ENCODE measurements at places on chromosomes 6 and 20.

DNA sequence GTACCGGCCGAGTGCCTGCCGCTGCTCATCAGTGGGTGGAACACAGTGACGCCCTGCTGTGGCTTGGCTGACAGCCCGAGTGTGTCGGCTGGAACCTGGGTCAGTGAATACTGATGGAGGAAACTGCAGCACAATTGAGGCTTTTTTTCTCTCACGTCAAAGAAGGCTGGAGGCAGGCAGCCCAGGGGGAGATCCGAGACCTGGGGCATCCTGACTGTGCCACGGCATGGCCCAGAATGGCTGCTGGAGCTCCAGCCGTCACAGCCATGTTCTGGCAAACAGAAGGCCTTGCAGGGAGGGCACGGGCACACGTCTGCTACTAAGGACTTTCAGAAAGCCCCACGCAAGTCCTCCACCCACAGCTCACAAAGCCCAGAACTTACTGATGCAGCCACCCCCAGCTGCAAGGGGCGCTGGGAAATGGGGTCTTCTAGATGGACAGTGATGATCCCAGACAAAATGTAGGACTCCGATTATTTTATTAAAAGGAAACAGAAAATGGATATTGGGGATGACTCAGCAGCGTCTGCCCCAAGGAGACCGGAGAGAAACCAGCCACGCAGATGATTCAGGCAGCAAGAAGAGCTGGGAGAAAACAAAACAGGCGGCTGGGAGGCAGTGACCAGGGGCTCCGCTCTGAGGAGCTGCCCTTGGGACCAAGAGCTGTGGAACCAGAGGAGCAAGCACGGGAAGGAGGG, 140.0 kb downstream of the TAF4 start:
- peak; percentile 94 for DNase-seq

DNA sequence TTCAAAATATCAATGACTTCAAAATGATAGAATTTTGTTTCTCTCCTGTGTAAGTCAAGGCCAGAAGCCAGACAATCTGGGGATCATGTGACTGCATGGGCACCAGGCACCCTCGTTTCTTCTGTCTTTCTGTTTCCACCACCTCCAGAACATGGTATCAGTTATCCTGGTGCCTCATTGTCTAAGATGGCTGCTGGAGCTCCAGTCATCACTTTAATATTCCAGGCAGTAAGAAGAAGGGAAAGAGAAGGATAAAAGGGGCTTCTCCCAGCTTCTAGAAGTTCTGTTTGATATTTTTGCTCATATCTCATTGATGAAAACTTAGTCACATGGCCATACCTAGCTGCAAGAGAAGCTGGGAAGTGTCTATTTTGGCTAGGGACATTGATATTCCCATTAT, 25.7 kb downstream of the ZNF341 start:
- no peak for DNase-seq

DNA sequence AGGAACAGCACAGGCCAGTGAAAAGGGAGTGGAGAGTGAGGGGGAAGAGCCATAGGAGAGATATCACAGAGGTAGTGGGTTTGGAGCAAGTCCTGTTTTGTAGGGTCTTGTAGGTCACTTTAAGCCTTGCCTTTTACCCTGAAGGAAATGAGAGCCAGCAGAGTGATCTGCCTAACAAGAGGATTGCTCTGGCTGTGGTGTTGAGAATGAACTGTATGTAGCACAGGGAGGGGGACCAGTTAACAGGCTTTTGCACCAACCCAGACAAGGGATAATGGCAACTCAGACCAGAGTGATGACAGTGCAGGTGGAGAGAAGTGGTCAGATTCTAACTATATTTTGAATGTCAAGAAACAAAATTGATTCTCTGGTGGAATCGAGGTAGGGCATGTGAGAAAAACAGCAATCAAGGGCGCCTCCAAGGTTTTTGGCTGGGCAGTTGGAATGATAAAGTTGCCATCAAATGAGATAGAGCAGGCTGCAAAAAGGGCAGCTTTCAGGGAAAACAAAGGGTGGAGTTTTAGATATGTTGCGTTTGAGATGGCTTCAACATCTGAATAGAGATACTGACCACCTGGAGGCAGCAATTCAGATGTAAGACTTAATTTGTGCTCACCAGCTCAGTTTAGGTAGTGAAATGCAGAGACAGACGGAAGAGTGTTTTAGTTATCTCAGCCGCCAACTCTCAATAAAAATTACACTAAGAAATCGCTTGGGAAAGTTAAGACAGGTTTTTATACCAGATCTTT, 134.4 kb upstream of the BTBD3 start:
- no peak for DNase-seq

DNA sequence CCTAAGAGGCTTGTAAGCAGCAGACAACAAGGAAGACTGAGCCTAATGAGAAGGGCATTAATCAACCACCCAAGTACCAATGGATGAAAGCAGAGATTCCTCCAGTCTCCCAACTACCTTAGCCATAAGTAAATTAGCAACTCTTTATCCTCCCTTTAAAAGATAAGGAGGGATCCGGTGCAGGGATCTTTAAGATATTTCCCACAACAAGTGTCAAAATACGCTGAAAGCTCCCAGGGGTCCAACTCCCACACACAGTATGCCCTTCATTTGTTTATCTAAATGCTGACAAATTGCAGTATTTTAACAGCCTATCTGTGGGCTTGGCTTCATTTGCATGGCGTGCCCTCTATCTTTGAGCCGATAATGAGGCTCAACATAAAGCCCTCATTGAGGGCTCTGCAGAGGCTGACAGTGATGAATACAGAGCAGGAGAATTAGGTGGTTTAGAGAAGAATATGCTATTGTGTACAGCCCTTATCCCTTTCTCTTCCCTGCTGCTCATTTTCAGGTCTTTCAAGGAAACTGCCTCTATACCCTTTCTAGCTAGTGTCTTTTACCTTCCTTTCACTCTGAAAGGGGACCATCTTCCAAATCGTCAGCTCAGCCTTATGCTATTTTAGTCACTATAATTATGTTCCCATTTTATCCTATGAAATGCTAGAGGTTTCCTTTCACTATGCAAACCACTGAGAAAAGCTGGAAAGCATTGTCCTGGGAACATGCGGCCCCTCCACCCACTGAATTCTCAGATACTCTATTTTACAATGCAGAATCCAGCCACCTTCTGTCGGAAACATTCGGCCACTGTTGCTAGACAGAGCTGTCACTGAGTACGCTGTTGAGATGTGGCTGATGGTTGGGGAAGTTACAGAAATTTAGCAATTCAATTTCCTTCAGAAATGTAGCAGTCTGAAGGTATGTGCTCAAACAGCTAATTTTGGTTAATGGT, 575.2 kb upstream of the JAG1 start:
- no peak for DNase-seq

- no peak for DNase-seq
Measured at GRCh38 chr6:149915970-149916865, 6.7 kb downstream of the RAET1G start.

GRCh38 chr20:21623074-21623780, 82.2 kb upstream of the PAX1 start:
- DNase-seq: no peak
